Putamen (tissue), 1 donor: ENCODE measurements at places on chromosomes 13 and 19.

GRCh38 chr13:82480415-82480814 is 1401.9 kb downstream of the SLITRK1 start:
- no peak for DNase-seq

- no peak for DNase-seq
These were observed 25.1 kb downstream of the TINCR start for GRCh38 chr19:5542665-5543064.

GRCh38 chr19:843180-843835 is 2.5 kb downstream of the PRTN3 start:
- DNase-seq: no peak

- no peak for DNase-seq
These were observed 103.3 kb downstream of the EDNRB start for GRCh38 chr13:77815330-77815729.

- peak; percentile 73 for DNase-seq
These were observed 18.6 kb downstream of the ERICH6B start for GRCh38 chr13:45596800-45597475.

DNA sequence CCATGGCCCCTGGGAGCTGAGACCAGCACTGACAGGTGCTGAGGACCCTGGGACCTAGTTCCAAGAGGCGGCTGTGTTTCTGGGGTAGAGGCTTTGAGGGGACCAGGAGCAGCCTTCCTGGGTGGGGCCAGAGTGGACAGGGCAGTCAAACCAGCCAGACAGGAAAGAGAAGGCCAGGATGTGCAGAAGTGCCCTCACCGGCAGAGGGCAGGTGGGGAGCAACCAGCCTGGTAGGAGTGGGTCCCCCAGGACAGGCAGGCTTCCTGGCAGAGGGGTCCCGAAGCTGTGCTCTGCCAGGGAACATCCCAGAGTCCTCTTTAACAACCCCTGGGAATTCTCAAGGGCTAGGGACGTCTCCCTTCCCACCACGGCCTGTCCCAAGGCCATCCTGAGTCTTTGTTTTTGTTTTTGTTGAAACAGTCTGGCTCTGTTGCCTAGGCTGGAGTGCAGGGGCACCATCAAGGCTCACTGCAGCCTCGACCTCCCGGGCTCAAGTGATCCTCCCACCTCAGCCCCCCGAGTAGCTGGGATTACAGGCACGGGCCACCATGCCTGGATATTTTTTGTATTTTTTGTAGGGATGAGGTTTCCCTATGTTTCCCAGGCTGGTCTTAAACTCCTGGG is 3.0 kb upstream of the HIPK4 start:
- DNase-seq: no peak

GRCh38 chr13:42279986-42280385 is 8.0 kb downstream of the AKAP11 start:
- no peak for DNase-seq
